ENCODE measurements at places on chromosomes 1 and 21.
A peak's percentile ranks its signal among the peaks of the same experiment; 100 is the strongest.

GRCh38 chr1:58896246-58897183 lies 112.7 kb upstream of the JUN start:
- peak; percentile 25 for DNase-seq

GRCh38 chr1:168031627-168032026 lies 94.8 kb upstream of the MPC2 start:
- no peak for DNase-seq

GRCh38 chr1:90262791-90263190 lies 267.9 kb downstream of the ZNF326 start:
- DNase-seq, result no peak

GRCh38 chr1:5690898-5691297 lies 301.3 kb downstream of the NPHP4 start:
- no peak for DNase-seq

GRCh38 chr1:44817771-44818495 lies 9.6 kb downstream of the BTBD19 start:
- DNase-seq, result no peak

All from GM23248 (cell line).